ENCODE measurements at places on chromosomes 6 and 20.

- no peak for DNase-seq
These were observed 41.9 kb downstream of the PCNA start for GRCh38 chr20:5077761-5078387.

DNA sequence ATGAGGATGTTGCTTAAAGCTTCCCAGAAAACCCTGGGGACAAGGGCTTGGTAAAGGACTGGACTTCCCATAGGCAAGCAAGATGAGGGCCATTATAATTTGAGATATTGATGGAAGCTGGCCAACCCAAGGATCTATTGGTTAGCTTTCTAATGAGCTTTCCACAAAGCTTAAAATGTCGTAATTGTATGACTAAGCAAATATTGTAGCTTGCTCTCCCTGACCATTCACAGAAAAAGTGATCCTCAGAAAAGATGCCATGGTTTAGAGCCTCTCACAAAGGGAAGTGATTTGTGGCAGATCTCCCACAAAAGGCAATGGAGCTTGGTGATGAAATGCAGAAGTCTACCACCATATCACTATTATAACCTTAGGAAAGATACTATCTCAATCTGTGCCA is 13.6 kb downstream of the IL17F start:
- no peak for DNase-seq

DNA sequence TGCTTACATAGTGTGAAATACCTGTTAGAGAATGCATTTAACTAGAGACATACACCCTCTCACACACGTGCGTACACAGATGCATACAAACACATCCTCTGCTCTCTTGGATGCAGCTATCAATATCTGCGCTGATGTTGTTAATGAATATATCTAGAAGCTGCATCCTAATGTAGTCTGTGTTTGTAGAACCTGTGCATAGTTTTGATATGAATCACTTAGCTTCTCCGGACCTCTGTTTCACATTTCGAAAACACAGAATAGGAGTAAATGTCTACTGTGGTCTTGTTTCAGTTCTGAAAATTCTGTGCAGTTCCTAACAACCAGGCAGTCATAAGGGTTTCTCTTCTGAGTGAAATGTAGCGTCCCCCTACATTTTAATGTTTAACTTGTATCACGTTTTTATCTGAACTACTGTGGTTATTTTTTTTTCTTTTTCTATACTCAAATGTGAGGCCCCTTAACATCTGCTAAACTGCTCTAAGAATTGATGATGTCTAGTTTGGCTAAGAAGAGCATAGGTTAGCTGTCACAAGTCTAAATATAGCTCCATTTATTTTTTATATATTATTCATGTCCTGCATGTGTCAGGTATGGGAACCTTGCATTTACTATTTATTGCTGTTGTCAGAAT is 254.5 kb downstream of the TMEM242 start:
- no peak for DNase-seq

GRCh38 chr6:5850848-5851255 is 155.9 kb downstream of the NRN1 start:
- DNase-seq: no peak

GRCh38 chr6:17904491-17905120 is 82.8 kb downstream of the KIF13A start:
- no peak for DNase-seq

GRCh38 chr6:142867988-142868812 is 76.8 kb downstream of the HIVEP2 start:
- DNase-seq: no peak

DNA sequence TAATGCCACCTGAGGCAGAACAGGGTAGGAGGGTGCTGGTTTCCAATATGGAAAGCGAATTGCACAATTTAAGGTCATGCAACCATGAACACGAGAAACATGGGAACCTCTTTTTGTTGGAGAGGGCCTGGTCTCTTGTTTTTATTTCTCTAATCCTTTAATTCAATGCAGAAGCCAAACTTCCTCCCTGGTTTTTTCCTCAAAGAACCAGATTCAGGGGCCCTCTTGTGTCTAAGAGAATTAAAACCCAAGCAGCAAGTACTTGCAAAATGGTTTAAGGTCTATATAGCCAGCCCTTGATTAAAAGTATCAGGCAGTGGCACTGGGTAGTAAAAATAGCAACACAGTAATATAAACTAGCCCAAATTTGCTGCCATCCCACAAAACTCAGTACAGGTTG is 19.5 kb downstream of the GSTA4 start:
- no peak for DNase-seq

DNA sequence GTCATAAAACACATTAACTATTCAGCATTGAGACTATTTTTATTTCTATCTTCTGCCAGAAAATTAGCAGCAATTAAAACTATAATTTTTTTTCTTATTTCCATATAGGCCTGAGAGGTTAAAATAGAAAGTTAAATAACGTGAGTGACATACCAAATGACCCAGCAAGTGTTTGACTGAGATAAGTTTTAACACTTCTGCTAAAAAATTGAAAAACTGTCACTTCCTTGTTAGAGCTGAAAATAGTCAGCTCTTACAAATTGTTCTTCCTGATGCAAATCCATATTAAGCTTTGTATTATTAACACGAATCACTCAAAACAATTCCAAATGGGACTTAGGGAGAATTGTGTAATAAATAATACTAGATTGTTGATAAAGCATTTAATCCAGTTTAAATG is 26.5 kb upstream of the STX11 start:
- no peak for DNase-seq

DNA sequence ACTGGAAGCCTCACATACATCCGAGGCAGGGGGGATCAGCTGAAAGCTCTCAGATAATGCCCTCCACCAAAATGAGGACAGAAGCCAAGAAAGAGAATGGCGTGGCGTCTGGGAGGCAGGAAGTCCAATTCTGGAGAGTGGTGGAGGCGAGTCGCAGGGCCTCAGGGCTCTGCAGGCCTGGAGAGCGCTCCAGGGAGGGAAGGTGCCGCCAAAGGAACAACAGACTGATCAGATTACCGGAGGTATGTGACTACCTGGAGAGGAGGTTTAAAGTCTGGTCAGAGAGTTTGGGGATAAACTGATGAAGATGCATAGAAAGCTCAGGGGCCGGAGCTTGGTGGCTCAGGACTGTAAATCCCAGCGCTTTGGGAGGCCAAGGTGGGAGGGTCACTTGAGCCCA is 11.2 kb upstream of the IP6K3 start:
- DNase-seq: no peak

DNA sequence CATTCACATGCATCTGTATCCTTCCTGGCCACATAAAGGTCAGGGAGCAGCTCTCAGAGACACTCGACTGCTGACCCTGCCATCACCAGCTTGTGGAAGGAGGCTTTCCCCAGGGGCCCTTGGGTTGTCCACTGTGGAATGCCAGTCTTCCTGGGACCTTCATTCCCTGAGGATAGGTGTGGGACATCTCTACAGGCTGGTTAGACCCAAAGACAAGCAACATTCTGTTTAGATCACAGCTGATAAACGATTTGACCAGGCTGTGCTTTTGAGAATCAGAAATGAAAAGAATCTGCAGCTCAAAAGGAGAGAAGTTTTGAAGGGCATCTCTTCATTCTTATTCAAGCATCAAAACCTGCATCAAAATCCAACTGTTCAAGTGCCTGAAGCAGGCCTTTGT is 18.2 kb upstream of the SH3BGRL2 start:
- DNase-seq: no peak

GRCh38 chr6:128135325-128135724 is 234.5 kb upstream of the THEMIS start:
- DNase-seq: no peak

DNA sequence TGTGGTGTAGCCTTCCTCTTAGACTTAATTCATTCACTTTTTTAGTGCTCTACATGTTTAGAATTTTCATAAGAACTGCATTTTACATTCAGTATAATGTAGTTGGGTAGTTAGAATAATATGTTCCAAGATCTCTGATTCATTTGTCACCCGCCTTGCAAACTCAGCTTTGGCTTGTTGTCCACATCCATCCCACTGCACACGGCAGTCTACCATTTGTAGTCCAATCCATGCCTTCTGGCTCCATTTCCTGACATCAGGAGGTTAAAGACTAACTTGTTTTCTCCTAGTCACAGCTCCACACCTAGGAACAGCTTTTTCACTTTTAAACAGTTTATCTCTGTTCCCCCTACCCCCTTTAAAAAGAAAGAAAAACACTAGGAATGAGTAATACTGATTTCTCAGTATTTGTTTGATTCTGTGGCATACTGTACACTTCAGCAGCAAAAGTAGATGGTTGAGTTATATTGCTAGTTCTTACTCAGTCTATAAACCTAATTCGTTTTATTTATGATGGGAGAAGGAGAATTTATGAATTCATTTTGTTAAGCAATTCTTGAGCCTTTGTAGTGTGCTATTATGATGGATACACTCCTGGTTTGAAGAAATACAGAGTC is 180.9 kb downstream of the ARID1B start:
- no peak for DNase-seq

- DNase-seq: no peak
These were observed 95.0 kb downstream of the LRFN2 start for GRCh38 chr6:40492187-40492586.

- no peak for DNase-seq
These were observed 40.0 kb downstream of the MYLIP start for GRCh38 chr6:16168858-16169257.

DNA sequence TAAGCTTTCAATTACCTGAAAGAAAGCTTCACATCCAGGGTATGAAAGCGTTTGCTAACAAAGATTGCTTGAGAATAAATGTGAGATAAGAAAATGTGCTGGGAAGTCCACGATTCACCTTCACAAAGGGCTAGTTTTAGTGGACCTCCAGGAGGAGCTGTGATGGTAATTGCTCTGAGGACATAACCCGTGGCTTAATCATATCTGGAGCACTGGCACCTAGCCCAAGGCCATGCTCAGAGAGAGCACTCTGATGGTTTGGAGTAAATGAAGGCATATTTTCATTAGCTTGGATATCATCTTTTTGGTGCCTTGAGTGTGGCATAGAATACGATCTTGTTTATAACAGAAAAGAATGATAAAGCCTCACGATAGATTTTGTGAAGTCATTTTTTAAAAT is 46.9 kb upstream of the BACH2 start:
- no peak for DNase-seq

GRCh38 chr6:15829156-15829555 is 166.3 kb upstream of the DTNBP1 start:
- DNase-seq: no peak

DNA sequence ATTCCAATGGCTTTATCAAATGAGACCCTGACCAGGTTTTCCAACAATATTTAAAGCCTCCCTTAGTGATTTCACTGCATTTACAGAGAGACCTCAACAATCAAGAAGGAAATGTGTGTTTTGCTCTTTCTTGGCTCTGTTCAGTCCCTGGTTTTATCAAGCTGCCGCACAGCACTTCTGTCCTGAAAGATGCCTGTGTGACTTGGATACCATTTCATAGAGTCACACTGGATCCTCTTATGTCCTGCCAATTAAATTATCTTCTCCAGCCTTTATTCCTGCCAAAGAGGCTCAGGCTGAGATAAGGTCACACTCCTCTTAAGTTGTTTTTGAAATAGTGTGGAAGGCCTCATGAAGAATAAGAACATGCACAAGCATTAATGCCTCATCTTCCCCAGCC is 197.0 kb upstream of the RNF217 start:
- no peak for DNase-seq

DNA sequence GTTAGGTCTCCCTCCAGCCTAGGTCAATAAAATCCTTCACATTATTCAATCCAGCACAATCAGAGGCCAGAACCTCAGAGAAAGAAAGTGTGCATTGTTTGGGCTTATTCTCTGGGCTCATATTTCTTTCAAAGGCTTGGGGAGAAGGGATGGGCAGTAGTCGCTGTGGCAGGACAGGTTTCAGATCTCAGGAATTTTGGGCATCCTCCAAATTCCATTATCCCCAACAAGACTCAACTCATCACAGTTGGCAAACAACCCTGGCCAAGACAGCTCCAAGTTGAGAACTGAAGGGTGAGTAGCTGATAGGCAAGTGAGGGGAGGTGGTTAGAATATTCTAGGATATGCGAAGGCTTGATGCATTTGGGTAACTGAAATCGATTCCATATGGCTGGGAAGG is 27.2 kb upstream of the CHD6 start:
- no peak for DNase-seq

- no peak for DNase-seq
These were observed 8.5 kb downstream of the TRAM2 start for GRCh38 chr6:52568320-52568719.

GRCh38 chr6:33631971-33632557 is 10.9 kb downstream of the ITPR3 start:
- DNase-seq: no peak

- no peak for DNase-seq
These were observed 9.5 kb downstream of the TXNDC5 start for GRCh38 chr6:7901056-7901455.

- DNase-seq: no peak
These were observed 247.8 kb downstream of the BTBD9 start for GRCh38 chr6:38391626-38392579.

- no peak for DNase-seq
These were observed 55.5 kb upstream of the UNC93A start for GRCh38 chr6:167235421-167236238.
